ENCODE measurements at places on chromosomes 2 and 18.

GRCh38 chr2:182015334-182016109 is 29.9 kb downstream of the PPP1R1C start:
- DNase-seq, result no peak

DNA sequence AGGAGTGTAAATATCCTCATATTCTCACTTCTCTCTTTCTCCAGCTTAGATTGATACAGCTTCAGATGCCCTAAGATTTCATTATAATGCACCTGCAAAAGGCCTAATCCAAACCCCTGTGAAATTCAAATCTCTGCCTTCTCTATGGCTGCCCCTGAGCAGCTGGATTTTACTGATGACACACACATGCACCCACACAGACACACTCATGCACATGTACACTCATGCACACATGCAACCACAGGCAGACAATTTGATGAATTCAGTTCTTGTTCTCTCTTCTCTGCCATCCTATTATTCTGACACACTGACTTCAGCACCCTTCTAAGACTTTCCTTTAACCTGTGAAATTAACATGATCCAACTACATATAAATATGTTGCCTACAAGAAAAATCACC is 563.2 kb downstream of the RNF144A start:
- no peak for DNase-seq

- DNase-seq, result no peak
These were observed 165.6 kb downstream of the KLHL29 start for GRCh38 chr2:23550553-23550952.

DNA sequence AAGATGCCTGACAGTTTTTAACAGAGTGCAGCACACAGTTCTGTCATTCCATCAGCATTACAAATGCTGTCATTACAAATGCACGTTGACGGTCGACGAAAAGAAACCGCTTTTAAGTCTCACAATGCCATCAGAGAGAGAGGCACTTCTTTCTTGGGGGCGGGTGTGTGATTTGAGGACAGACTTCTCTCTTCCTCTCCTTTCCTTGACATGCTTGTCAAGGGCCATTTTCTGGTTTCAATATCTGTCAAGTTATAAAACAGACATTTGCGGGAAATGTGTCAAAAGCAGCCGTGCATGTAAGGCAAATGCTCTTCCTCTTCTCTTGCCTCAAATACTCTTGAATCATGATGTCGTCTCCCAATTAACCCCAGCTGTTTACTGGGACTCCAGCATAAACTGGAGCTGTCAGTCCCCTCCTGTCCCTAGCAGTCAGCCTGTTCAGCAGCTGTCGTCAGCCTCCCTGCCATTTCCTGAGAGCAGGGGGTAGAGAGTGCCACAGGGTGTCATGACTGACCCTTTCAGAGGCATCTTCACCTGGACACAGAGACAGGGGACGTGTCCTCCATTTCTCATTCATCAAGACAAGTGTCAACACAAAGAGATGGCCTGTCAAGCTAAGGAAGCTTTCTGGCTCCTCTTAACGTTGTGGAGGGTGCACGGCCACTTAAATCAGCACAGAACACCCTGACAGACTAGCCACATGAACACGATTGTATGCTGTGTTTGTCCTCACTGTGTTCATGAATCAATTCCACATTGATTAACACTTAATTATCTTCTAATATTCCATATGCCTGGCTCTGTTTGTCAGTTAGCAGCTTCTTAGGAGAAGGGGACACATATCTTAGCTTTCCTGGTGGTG is 305.4 kb upstream of the RAB6C start:
- DNase-seq, result no peak

GRCh38 chr2:127173057-127173456 is 47.0 kb downstream of the CYP27C1 start:
- no peak for DNase-seq

- no peak for DNase-seq
These were observed 5.9 kb downstream of the CTLA4 start for GRCh38 chr2:203873461-203873860.

DNA sequence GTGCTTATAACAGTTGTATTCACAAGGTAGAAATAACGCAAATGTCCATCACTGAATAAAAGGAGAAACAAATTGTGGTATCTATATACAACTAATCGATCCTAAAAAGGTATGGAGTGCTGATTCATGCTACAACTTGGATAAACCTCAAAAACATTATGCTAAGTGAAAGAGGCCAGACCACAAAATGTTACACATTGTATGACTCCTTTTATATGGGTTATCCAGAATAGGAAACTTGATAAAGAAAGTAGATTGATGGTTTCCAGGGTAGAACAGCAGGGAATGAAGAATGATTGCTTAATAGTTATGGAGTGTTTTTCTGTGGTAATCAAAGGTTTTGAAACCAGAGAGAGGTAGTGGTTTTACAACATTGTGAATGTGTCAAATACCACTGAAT is 432.2 kb upstream of the TRIB2 start:
- DNase-seq, result no peak

GRCh38 chr18:63788447-63789096 is 13.4 kb downstream of the SERPINB7 start:
- DNase-seq, result no peak

DNA sequence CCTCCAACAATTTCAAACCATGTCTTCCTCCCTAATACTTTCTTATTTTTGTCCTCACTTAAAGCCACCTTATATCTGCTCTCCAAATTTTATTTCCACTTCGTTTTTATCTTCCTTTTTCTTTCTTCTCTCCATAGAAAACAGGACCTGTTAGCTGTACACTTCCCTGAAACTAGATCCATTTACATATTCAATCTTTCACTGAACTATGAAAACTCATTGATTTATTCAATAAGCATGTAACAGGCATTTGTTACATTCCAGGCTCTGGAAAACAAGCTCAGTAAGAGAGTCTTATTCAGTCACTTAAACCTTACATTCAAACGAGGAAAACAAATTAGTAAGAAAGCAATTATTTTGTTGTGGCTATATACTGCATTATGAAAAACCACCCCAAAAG is 1225.3 kb downstream of the SUCLG1 start:
- no peak for DNase-seq

- no peak for DNase-seq
These were observed 11.0 kb downstream of the MAP3K20 start for GRCh38 chr2:173086518-173087213.

- DNase-seq, result no peak
These were observed 83.7 kb downstream of the KCNF1 start for GRCh38 chr2:10995366-10995970.

- DNase-seq, result no peak
These were observed 45.8 kb upstream of the RBM44 start for GRCh38 chr2:237752761-237753165.

DNA sequence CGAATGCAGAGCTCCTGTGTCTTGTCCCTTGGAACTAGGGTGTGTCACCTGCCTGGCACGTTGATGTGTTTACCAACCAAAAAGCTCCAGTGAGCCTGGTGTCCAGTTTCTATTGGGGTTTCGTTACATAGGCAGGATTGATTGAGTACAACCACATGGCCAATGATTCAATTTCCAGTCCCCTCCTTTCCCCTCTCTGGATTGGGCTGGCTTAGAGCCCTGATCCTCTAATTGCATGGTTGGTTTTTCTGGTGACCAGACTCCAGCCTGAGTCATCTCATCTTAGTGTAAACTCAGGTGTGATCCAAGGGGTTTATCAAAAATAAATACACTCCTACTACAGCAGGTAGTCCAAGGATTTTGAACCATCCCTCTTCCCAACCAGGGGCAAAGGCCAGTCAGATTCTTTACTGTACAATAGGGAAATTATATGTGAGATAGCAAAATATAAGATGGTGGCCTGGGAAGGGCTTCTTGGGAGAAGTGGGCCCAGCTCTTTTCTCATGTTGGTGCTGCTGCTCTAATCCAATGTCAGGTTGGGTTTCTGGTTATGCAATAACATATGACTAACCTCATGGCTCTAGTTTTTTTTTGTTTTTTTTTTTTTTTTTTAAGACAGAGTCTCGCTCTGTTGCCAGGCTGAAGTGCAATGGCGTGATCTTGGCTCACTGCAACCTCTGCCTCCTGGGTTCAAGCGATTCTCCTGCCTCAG is 64.7 kb upstream of the MGAT5 start:
- peak; percentile 73 for DNase-seq

GRCh38 chr2:219495531-219496122 is 3.1 kb upstream of the GMPPA start:
- peak; percentile 26 for DNase-seq

DNA sequence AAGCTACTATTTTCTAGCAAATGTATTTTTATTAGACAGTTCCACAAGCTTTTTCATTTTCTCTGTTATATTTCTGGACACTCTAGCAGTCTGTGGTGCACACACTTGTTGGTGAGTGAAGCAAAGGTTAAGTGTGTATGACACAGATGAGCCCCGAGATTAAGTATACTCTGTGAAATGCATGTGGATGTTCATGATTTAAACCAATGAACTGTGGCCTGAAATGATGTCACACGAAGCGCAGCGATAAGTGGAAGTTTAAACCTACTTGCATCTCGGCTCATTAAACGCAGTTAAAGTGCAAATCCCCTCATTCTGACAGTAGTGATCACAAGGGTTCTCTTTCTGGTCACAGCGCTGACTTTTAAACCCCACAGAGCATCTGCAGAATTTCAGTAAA is 1488.8 kb upstream of the NXPH2 start:
- DNase-seq, result no peak

- no peak for DNase-seq
These were observed 170.0 kb downstream of the CELF4 start for GRCh38 chr18:37395631-37396030.

DNA sequence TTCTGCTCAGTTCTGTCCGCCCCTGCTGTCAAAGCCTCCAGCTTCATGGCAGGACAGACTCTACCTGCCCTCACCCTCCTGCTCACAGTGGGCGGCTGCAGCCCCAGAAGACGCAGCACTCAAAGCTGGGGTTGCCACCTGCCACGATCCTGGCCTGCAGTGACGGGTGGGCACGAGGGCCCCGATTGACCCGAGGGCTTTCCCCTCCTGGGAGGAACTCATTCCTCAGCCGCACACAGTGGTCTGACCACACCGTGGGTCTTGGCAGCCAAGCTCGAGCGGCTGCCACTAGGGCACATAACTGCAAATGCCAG is 47.1 kb downstream of the HS6ST1 start:
- no peak for DNase-seq

DNA sequence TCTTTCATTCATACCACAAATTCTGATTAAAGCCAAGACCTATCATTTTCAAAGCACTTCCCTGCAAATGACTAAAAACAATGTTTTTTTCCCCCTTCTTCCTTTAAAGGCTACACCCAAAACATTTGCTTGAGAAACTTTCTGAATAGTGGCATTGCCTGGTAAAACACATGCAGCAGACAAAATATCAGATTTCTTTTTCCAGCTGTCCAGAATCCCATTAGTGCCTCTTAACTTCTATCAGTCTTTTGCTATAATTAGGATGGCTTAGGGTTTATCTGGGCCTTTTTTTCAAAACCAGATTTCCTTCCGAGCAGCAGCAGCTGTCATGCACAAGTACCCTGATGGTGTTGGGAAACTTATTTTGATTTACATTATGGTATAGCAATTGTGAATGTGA is 50.6 kb downstream of the ALPK2 start:
- DNase-seq, result no peak

DNA sequence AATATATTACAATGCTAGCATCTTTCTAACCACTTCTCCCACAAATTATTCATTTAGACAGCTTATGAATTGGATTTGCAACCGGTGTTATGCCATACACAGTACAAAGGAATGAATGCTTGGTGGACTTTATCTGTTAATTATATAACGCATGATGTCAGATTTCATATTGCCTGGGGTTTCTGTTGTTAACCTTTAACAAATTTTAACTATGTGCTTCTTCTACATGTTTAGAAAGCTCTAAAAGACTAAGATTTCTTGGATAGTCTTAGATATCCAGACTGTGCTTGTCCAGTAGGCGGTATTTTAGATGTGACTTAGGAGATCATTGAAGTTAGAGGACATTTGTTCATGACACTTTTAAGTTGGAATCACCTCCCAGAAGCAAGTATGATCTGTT is 976.3 kb downstream of the TMEM182 start:
- DNase-seq, result no peak

- no peak for DNase-seq
These were observed 118.0 kb downstream of the PXDN start for GRCh38 chr2:1626271-1626681.
